Fibroblast of the conjunctiva (primary cell): ENCODE measurements at places on chromosomes 11 and 22.

DNA sequence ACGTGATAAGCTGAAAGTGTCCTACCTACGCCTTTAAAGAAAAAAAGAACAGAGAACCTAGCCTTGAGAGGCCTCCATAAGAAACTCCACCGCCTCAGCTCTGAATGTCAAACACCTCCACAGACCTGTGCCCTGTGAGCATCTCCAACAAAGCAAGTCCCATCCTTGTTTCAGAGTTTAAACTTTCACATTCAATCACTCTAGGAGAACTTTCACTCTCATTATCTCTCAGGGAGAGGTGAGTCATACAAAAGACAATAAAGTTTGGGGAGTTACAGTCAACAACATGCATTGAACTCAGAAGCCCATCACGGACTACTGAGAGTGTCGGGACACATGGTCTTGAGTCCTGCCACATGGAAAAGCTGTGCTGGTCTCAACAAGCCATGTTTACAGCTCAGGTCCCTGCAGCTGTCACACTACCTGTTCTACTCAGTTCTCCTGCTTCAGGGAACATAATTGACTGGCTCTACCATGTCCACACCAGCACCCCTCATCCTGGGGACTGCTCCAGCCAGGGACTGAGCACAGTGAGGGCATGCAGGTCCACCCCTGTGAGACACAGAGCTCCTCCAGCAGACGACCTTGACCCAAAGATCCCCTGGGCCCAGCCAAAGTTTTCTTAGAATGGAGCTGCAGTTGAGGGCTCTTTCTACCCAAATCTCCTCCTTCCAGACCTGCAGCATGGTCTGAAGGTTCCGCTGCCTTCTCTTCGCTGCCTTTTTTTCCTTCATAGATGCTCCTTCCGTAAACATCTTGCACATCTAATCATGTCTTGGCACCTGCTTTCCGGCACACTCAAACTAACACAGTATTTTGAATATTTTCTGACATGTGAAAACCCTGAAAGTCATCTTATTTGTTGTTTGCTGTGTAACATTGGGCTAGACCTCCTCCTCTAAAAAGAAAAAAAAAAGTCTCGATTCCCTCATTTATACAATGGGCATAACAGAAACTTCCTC, 114.9 kb downstream of the ETS1 start:
- no peak for DNase-seq

- no peak for DNase-seq
Measured at GRCh38 chr11:103420593-103420992, 311.4 kb downstream of the DYNC2H1 start.

- DNase-seq, result no peak
Measured at GRCh38 chr11:19892876-19893275, 180.2 kb downstream of the NAV2 start.

- no peak for DNase-seq
Measured at GRCh38 chr11:92855607-92856405, 113.6 kb upstream of the MTNR1B start.

DNA sequence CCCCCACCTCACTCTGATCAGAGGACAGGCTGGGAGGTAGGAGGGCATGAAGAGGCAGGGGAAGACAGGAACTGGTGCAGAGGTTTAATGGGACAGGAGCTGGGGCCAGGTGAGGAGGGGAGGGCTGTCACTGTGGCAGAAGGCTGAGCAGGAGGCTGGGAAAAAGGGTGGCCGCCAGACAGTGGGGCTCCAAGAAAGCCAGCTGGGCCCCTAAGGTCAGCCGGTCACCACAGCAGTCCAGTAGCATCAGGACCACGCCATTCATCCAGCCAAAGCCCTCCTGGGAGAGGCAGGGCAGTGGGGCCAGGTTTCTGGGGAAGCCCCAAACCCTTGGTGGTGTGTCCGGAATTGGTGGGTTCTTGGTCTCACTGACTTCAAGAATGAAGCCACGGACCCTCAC, 8.5 kb upstream of the TREH start:
- no peak for DNase-seq

DNA sequence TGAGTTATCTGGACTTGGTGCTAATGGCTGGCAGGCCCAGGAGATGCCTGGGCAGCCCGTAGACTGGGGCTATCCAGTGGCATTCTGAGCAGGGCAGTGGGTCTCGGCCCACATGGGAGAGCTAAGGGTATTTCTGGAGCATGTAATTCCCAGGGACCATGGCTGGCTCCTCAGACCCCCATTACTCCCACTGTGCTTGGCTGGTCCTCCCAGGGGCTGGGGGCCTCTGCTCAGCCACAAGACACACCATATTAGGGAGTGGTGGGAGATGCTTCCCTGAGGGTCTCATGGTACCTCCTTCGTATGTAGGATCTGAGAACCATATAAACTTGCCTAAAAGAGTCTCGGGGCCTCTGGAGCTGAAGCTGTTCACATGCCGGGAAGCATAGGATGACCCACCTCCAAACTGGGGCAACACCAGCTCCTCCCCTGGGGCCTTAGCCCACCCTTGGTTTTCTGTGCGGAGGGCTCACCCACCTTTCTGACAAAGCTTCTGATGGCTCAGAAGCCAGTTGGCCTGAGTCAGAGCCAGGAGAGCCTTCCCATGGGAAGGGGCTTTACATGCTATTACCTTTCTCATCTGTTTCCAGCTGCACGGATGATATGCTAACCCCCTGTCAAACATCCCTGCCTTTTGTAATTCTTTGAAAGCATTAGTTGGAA, 9.5 kb upstream of the FTH1 start:
- no peak for DNase-seq

DNA sequence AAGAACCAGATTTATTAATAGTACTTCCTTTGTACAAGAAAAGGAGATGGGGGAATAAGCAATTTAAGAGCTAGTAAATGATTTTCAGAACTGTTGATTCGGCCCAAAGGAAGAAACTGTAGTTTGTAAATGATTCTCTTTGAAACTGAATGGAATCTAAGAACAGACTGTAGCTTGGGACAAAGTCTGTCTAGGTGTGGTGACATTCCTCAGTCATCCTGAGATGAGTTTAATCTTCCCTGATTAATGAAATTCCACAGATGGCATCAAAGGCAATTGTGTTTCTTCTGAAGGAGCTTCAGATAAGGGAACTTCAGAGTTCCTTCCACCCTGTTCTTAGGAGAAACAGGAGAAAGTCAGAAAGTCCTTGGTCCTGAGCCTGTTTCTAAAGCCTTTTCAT, 2095.9 kb downstream of the LRRC4C start:
- DNase-seq, result no peak

DNA sequence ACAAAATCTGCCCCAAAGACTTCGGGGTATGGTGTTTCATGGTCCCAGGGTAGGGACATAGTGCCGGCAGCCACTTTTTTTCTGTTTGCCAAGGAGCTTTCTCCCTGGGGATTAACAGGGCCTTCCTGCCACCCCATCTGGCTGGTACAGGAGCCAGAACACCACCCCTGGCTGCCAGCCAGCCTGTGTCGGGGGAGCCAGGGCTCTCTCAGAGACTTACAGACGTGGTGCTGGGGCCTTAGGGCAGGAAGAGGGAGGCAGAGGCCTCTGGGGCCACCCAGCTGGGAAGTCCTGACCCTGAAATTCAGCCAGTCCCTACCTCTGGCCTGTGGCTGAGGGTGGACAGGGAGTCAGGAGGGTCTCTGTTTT, 52.4 kb upstream of the CDON start:
- no peak for DNase-seq

- no peak for DNase-seq
Measured at GRCh38 chr11:34631737-34632104, 10.8 kb downstream of the EHF start.

- DNase-seq, result peak; percentile 67
Measured at GRCh38 chr11:128482512-128483191, 104.7 kb downstream of the ETS1 start.

GRCh38 chr22:42892571-42893316, 35.7 kb upstream of the ARFGAP3 start:
- DNase-seq, result no peak

- no peak for DNase-seq
Measured at GRCh38 chr11:70068345-70068744, 9.8 kb upstream of the ANO1 start.

GRCh38 chr22:35981900-35982299, 46.7 kb downstream of the RBFOX2 start:
- DNase-seq, result no peak

- no peak for DNase-seq
Measured at GRCh38 chr11:85663080-85663752, 1.7 kb downstream of the CREBZF start.

DNA sequence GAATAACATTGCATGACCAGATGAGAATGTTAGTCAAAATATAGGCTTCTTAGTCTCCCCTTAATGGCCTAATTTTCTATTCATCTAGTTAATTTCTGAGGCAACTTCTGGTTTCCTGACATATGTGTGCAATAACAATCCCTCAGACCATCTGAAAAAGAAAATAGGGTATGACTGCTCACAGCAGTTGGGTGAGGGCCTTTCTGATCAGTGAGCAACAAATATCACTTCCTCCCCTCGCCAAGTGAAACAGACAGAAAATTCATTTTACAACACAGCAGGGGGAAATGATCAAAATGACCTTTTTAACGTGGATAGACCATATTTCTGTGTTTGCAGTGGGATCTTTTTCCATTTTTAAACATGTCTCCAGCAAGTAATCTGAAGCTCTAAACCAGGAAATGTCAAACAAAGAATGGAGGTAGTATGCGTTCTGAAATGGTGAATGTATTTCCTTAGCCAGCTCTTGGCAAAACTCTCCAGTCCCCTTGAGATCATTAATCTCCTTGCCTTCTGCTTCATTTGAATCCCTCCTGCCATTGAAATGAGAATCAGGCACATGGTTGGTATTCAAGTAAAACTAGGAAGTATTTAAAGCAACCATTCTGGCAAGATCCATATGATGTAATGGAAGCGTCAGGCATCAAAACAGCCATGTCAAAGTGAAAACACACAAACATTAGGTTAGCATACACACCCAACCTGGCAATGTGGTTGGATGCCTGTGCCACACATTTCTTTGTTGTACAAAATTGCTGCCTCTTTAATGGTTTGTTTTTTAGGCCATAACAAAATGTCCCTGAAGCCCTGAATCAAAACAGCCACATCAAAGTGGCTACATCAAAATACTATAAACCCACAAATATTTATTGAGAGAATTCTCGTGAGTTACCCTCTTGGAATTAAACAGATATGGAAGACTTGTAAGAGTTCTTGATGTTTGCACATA, 100.1 kb downstream of the SLC1A2 start:
- DNase-seq, result no peak

- DNase-seq, result no peak
Measured at GRCh38 chr11:76902121-76903014, 41.6 kb downstream of the ACER3 start.

- DNase-seq, result no peak
Measured at GRCh38 chr22:26783885-26784284, 126.5 kb downstream of the MIAT start.

GRCh38 chr11:297586-298405, 1.5 kb downstream of the IFITM5 start:
- DNase-seq, result no peak

DNA sequence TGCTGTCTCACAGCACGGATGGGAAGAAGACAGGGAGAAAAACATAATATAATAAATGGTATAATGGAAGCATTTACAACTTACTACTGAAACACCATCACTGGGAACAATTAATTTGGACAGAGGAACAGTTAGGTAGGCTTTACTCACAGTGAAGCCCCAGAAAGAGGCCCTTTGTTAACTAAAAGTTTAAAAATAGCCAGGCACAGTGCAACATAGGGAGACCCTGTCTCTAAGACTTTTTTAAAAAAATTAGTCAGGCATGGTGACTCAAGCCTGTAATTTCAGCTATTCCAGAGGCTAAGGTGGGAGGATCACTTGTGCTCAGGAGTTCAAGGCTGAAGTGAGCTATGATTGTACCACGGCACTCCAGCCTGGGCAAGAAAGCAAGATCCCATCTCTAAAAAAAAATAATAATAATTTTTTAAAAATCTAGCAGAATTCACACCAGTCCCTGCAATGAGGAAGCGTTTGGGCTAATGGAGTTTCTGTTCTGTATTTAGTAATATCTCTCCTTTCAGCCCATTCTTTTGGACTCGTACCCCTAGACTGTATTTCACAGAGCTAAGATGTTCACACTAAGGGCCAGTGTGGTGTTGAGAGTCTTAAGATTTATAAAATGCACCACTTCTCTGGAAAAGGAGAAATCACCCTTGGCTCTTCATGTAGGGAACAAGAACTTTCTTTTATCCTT, 275.5 kb downstream of the SOX6 start:
- DNase-seq, result no peak

DNA sequence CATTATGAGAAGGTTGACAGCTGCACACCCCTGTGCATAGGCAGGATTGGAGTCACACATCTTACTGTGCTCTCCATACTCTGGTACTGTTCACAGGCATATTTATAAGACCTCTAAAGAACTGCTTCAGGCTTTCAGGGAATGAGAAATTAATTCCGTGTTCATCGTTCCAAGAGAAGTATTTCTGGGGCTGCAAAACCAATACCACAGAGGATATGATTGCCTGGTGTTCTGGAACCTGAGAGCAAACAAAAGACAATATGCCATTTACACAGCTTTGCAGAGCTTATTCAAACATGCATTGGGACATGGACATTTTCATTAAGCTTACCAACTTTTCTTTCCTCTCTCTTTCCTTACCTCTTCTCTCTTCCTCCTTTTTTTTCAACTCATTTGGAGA, 388.7 kb downstream of the NTM start:
- DNase-seq, result no peak

DNA sequence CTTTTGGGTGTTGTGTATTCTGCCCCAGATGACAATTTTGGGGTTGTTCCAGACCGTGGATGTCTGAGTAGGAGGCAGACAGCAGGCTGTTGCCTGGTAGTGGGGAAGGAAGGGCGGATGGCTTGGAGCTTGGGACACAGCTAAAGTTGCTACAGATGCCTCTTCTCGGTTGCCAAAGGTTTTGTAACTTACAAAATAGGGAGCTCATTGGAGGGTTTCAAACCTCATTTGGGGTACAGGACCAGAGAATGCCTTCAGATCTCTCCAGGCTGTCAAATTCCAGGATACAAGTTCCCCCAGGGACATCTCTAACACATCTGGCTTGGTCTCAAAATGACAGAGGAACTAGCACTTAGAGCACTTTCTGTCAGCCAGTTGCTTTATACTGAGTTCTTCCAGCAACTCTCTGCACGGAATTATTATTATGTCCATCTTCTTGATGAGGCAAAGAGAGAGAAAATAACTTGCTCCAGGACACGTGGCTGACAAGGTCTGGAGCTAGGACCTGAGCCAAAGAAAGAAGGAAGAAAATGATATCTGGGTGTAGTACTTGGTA, 56.0 kb downstream of the SLC1A2 start:
- peak; percentile 39 for DNase-seq

DNA sequence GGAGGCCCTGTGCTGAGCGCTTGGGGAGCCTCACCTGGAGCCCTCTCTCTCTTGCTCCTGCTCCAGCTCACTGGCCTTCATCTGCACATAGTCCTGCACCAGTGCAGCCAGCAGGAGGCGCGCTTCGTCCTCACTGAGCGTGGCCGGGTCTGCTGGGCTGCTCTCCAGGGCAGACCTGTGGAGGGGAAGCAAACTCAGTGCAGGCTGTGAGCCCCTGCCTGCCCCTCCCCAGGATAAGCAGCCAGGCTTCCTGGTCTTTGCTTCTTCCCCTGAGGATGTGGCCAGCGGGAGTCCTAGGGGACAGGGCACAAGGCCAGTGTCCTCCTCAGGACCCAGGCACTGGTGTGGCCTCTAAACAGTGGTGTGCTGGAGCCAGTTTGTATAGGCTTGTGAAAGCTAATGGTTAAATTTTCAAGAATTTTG, 2.2 kb downstream of the CALCA start:
- DNase-seq, result no peak

- DNase-seq, result no peak
Measured at GRCh38 chr22:42844756-42845155, 12.3 kb downstream of the ARFGAP3 start.
